Stimulated activated CD4-positive, alpha-beta T cell treated with anti-CD3 and anti-CD28 coated beads, Interleukin-2, amount 100 ng/mL, for 4 hours (primary cell): ENCODE measurements at places on chromosomes 5 and 9.

GRCh38 chr5:80672140-80672736, 17.5 kb upstream of the DHFR start:
- DNase-seq, result peak; percentile 48

- DNase-seq, result no peak
Measured at GRCh38 chr5:73304381-73304780, 131.4 kb downstream of the TMEM174 start.

- DNase-seq, result no peak
Measured at GRCh38 chr5:139638090-139638735, 9.9 kb upstream of the CXXC5 start.

GRCh38 chr9:119907056-119907455, 537.8 kb upstream of the BRINP1 start:
- no peak for DNase-seq

DNA sequence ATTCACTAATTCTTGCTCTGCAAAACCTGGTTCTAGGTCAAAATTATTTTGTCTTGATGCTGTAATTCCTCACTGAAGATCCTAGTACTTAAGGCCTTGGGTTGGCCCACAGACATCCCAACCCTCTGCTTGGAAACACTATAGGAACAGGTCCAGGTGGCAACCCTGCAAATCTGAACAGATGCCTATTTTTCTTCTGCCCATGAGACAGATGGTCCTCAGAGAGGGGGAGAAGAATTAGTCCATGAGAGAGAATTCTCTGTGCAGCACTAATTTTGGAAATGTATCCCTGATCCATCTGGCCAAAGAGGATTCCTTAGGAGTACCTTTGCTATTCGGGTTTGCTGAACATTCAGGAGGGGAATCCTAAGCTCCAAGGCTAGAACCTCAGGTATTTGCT, 156.3 kb downstream of the ELAVL2 start:
- no peak for DNase-seq

DNA sequence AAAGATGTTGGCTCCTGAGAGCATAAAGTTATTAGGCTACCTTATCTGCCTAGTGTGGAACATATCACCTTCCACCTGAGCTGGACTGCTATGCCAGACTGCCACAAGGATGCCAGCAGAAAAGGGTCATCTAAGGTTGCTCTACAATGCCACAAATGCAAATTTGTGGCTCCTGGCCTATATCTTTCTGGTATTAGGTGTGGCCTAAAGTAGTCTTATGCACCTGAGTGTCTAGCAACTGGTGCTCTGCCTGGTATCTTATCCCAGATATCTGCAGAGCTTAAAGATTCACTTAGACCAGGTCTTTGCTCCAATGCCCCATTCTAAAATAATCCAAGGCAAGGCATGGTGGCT, 34.7 kb downstream of the DTWD2 start:
- DNase-seq, result no peak

DNA sequence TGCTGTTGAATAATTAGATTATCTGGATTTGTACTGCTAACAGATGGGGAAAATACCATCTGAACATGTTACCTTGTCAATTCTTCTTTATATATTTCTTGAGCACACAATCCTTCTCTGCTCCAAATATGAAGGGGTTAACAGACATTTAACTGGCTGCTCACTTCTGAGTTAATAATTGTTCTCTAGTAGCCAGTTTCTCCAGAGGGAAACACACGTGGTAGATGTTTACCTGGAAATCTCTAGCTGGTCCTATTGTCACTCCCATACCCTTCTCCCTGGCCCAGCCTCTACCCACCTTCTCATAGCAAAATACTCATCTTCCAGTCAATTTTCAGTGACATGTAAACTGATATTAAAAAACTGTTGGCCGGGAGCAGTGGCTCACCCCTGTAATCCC, 101.5 kb upstream of the ZNF462 start:
- DNase-seq, result no peak

DNA sequence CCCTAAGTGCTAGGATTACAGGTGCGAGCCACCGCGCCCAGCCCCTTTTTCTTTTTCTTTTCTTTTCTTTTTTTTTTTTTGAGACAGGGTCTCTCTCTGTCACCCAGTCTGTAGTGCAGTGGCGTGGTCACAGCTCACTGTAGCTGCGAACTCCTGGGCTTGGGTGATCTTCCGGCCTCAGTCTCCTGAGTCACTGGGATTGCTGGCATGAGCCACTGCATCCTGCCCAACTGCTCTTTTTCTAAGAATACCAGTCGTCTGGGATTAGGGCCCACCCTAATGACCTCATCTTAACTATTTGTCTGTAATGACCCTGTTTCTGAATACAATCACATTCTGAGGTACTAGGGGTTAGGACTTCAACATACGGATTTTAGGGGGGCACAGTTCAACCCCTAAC, 34.1 kb upstream of the NANS start:
- DNase-seq, result no peak

GRCh38 chr9:18746631-18747030, 272.7 kb downstream of the ADAMTSL1 start:
- no peak for DNase-seq

DNA sequence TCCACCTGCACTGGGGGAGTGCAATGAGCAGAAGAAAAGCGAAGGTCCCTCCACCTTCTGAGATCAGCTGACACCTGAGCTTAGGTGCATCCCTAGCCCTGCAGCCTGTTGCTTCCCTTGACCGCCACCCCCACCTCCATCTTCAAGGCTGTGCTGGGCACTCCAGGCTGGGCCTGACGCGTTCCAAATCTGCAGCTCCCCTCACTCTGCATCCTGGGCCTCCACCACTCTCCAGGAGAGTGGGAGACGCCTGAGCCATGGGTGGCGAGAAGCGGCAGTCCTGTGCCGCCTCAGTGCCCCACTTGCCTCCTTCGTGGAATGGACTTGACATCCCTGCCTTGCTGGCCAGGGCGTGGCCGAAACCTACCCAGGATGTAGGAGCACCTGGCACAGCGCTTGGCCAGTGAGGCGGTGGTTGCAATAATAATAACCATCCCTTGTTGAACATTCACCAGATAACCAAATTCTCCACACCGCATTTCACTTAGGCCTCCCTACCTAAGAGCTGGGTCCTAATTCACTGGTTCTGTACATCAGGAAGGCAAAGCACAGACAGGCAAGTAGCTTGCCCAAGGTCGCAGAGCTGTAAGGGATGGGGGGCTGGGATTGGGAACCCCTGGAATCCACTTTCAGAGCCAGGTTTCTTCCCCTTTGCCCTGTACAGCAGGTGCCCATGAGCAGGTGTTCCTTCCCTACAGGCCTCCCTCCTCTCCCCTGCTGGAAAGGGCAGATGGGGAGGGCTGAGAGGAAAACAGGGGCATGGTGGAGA, 11.7 kb downstream of the B4GALT7 start:
- no peak for DNase-seq

DNA sequence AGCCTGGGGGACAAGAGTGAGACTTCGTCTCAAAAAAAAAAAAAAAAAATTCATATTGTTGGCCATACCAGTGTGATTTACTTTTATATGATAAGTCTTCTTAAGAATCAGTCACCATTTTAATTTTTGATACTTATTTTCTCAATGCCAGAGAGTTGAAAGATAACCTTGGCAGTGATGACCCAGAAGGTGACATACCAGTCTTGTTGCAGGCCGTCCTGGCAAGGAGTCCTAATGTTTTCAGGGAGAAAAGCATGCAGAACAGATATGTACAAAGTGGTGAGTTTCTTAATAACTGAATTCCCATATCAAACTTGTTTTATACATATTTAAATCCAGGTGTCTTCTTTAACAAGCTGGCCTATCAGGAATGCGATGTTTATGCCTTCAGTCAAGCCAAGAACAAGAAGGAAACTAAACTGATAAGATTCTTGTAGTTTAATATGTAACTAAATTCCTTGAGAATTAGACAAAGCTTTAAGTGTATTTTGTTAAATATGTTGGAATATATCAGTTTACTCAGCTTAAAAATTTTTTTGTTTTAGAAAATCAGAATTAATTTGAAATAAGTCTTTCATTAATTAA, 81.5 kb downstream of the NIPBL start:
- DNase-seq, result no peak

GRCh38 chr9:133682818-133683585, 46.8 kb downstream of the DBH start:
- no peak for DNase-seq

- DNase-seq, result no peak
Measured at GRCh38 chr5:1555808-1556731, 32.3 kb upstream of the LPCAT1 start.
